Cardiac septum (tissue), 1 donor: ENCODE measurements at places on chromosomes 11 and 22. TPM values are rescaled to one million over a fixed set of nuclear protein-coding genes. Genes with fewer than 3 reads are reported as not detected.

The MOGAT2 gene
- total RNA-seq, result not detected

The MYRF gene
- total RNA-seq, result 0.27 TPM

The RTN4R gene
- total RNA-seq, result 1.0 TPM

The DDIAS gene
- total RNA-seq, result 0.22 TPM

DNA sequence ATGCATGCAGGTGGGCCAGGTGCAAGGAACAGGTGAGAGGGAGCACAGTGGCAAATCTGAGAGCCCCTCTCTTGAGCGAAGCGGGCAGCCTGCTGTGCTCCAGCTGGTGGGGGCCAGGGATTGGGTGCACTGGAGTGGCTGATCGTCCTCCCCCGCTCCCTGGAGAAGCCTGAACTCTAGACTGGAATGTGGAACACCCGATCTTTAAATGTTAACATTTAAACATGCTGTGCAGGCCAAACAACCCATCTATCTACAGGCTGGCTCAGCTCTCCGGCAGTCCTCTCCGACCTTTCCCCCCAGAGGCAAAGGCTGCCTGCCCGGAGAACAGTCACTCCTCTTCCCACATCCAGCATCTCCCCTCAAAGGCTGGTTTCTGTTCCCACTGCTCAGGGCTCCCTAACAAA is 5.1 kb downstream of the MRGPRF start:
- DNase-seq, result peak; percentile 51

- DNase-seq, result no peak
Measured at GRCh38 chr11:124846070-124846673, 19.1 kb upstream of the ROBO3 start.

DNA sequence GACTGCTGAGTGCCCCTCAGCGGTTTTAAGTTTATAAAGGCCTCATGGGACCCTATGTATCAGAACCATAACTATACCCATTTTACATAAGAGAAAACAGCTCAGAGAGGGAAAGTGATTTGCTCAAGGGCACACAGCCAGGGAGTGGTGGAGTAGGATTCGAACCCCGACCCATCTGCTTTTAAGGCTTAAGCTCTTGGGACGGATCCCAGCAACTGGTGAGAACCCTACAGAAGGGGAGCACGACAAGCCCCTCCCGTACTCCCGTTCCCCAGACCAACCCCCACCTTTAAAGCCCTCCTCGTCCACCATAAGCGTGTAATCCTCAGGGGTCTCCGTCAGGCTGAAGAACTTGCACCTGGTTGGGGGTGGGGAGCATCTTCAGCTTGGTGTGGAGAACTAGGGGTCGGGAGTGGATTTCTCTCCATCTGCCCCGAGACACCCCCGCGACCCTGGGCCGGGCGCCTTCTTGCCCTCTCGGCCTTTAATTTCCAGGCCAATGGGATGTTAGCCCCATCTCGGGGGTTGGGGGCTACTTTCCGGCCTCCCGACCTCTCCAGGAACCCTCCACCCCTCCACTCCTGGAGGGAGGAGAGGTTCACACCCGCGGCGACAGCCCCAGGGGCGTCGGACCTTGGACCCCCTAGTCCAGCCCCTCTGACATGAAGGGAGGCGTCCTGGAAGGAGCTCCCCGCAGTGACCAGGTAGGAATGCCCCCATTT is 725 bp downstream of the CASTOR1 start:
- no peak for DNase-seq

DNA sequence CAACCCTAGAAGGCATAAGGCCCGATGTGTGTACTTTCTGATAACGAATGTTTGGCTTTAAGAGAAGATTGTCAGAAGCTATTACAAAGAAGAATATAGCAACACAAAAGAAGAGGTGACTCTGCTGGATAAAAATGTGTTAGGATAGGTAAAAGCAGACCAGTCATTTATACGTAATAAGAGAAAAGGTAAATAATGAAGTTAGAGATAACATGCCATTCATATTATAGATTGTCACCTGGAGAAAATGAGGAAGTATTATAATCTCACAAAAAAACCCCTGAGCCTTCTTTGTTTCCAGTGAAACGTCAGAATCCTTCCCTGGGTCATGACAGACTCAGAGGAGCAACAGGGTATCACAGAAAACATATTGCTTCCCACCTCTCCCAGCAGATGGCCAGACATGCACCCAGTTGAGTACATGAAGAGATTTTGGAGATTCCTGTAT is 36.1 kb downstream of the PPFIA1 start:
- DNase-seq, result no peak

GRCh38 chr22:39348909-39349505 is 784 bp upstream of the SYNGR1 start:
- no peak for DNase-seq

- no peak for DNase-seq
Measured at GRCh38 chr11:94638902-94639373, 71.8 kb downstream of the PIWIL4 start.

DNA sequence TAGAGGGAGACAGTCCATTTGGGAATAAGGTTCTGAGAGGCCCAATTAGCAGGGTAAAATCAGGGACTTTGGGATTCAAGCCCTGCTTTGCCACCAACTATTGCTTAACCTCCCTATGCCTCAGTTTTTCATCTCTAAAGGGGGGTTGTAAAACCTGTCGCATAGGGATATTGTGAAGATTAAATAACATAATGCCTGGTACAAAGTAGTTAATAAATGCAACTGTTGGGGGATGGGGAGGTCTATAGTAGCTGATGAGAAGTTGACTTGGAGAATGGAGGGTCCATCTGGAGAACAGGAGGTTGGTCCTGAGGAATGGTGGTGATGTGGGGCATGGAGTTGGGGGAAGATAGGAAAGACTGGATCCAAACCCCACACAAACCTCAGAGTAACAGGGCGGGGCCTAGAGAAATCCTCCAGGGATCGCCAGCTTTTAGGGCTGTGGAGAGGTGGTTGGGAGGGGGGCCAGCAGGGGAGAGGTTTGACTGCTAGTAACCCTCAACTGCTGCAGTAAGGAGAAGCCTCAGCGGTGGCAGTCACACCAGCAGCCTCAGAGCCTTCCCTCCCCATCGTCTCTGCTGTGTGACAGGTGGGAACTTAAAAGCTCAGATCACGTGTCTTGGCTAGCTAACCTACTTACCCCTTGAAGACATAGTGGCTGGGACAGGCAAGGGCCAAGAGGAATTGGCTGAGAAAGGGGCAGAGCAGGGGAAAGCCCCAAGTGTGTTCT is 1.1 kb upstream of the ABCG4 start:
- no peak for DNase-seq

- no peak for DNase-seq
Measured at GRCh38 chr11:6611092-6611962, 689 bp downstream of the TAF10 start.
